ENCODE measurements at places on chromosomes 2 and 18. TPM values are rescaled to one million over a fixed set of nuclear protein-coding genes. Genes with fewer than 3 reads are reported as not detected.

Gene CDK5R2
- 0.39 TPM for total RNA-seq

GRCh38 chr2:175187378-175187777 lies 5.9 kb upstream of the ATP5MC3 start:
- no peak for DNase-seq

Gene PID1
- total RNA-seq = 60.8 TPM

GRCh38 chr2:239216614-239217273 lies 184.1 kb downstream of the HDAC4 start:
- DNase-seq = peak; percentile 19

- DNase-seq = no peak
These were observed 47.7 kb downstream of the ZNF516 start for GRCh38 chr18:76447258-76447890.

- no peak for DNase-seq
These were observed 64.0 kb downstream of the REL start for GRCh38 chr2:60945341-60945740.

All from mucosa of descending colon (tissue), 3 donors.